ENCODE measurements at places on chromosomes 4 and X.

GRCh38 chr4:138052806-138053632 is 189.1 kb downstream of the SLC7A11 start:
- DNase-seq: no peak

- no peak for DNase-seq
These were observed 29.3 kb downstream of the BEND4 start for GRCh38 chr4:42123071-42123644.

GRCh38 chr4:96431094-96431493 is 591.2 kb downstream of the PDHA2 start:
- no peak for DNase-seq

GRCh38 chr4:2623442-2623841 is 87.0 kb downstream of the FAM193A start:
- no peak for DNase-seq

DNA sequence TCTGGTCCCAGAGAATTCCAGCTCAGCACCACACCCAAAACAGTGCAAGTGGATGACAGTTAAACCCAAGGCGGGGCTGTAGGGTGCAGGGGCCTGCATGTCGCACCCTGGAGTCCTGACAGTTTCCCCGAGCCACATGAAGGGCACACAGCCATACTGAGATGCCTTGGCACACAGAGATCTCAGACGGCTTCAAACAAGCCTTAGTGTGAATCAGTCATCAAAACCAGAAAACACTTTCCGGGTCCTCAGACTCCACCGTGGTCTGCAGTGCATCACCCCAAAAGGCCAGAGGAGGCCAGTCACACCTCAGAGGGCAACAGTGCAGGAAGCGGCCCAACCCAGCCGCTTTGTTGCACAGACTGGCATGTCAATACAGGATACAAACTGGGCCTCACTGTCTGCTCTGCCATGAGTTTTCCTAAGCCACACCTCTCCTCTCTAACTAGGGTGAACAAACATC is 64.6 kb upstream of the ENPP6 start:
- DNase-seq: no peak

DNA sequence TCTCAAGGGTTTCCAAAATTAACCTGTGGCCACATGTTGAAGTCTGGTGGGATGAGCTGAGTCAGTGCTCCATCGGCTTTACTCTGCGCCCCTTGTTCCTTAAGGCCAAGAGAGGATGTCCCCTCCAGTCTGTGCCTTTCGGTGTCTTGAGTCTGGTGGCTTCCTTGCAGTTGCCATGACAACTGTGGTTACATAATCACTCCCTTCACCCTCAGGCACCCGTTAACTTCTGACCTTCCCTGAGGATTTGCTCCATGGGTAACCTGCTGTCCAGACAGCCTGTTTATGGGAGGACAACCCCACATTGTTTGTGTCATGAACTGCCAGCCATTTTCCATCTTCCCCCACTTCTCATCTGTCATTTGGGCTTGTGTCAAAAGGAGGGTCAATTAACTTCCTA is 401.1 kb upstream of the LCORL start:
- no peak for DNase-seq

DNA sequence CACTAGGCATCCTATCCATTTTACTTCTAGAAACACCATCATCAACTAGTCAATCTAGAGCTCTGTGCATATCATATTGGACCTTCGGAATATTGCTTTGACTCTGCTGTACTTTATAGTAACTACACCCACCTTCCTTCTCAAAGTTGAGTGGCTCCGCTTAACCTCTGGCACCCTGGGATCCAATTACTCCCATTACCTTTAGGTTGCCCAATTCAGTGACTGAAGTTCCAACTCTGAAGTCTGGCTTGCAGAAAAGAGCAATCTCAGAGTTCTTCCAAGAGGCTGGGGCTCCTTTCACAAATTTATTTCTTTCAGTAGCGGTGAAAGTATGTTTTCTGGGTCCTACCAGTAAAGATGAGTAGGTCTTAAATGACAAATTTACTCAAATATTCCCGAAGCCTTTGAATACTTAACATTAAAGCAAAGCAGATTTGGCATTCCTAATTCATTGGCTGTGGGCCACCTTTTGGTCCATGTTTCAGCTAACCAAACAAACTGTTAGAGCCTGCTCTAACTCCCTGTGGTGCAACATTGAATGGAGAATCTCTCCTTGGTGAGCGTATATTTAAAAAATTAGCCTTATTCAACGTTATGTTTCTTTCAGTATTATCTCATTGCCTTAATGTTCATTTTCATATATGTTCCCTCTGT is 1215.8 kb downstream of the RAPGEF2 start:
- no peak for DNase-seq

GRCh38 chrX:87664381-87664780 is 146.8 kb downstream of the KLHL4 start:
- DNase-seq: no peak

- DNase-seq: no peak
These were observed 178.7 kb upstream of the RBPJ start for GRCh38 chr4:26141911-26142638.

- no peak for DNase-seq
These were observed 90.8 kb downstream of the NAA11 start for GRCh38 chr4:79235095-79235494.

DNA sequence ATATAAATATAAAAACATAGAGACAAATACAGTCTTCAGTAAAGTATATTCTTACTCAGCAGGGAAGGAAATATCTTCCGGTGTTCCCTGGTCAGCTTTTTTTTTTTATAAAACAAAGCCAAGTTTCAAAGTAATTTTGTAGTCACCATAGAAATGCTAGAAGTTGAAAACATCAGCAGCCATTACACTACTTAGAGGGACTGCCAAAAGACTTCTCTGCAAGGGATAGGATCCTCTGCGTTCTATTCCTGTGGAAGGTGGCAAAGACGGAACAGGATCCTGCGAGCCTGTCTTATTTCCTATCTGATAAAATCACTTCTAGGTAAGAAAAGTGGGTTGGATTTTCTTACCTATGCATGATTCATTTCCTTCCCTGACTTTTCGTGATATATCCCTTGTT is 19.4 kb downstream of the CLDN22 start:
- no peak for DNase-seq

DNA sequence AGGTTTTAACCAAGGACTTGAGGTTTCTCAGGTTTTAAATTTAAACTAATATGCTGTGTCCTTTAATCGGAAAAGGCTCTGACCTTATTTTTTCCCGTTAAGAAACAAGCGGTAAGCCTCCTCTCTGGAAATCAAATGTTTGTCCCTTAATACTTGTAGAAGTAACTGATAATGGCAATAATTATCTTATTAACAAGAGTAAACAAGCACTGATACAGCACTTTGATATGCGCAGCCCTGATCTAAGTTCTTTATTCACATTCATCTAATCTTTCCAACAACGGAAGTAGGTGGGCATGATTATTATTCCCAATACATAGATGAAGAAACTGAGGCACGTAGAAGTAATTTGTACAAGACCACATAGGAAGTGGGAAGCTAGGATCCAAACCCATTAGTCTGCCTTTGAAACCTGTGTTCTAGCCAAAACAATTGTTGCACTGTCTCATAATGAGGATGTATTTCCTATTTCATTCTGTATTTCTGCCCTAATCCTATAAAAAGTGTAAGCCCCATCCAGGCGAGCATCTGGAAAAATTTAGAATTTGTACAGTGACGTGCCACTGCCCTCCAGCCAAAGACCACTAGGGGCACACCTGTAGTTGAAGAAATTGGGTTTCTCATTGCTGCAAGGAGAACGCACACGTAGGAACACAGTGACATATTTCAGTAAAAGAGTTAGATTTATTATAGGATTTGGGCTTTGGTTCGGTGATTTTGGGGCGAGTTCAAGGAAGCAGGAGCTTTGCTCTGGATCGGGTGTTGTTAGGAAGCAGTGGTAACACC is 606 bp downstream of the CXorf58 start:
- no peak for DNase-seq

DNA sequence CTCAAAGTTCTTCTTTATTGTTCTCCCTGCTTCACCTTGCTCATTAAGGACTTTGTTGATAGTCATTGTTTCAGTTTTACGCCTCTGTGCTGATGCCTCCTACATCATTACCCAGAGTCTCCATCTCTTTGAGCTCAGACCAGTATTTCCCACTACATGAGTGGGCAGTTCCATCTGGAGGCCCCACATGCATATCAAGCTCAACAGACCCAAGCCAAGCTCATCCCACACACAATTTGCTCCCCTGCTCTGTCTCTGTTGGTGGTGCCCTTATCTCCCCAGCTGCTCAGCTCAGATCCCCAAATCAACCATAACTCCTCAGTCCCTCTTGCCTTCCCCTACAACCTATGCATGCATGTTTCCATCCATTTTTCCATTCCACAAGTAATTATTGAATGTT is 85.1 kb upstream of the EFNB1 start:
- DNase-seq: no peak

DNA sequence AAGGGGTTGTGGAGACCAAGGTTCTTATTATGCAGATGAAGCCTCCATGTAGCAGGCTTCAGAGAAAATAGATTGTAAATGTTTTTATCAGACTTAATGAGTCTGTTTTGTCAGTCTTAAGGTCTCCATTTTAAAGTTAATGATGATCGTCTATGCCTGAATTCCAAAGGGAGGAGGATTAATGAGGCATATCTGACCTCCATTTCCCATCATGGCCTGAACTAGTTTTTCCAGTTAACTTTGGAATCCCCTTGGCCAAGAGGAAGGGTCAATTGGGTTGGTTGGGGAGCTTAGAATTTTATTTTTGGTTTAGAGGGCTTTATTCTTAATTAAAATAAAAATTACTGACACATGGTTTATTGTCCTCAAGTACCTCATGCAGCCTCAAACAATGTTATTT is 6.9 kb upstream of the PARM1 start:
- no peak for DNase-seq

- no peak for DNase-seq
These were observed 1052.6 kb downstream of the ADGRL3 start for GRCh38 chr4:62252728-62253127.

- DNase-seq: no peak
These were observed 487.8 kb downstream of the BCOR start for GRCh38 chrX:39609941-39610340.

DNA sequence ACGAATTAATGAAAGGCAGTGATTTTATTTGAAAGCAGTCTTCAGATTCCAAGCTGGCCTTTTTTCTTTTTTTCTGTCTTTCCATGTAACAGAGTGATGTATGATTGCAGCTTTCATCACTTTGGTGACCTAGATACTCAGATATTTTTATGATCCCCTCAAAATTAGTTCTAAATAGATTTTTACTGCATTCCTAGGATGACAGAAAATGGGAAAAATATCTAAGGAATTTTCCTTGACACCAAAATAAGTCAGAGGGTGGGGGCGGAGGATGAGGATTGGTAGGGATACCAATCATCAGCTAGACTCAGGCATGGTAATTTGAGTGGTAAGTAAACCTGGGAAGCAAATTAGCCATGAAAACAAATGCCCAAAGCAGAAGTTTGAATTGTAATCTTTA is 11.9 kb upstream of the HMGB2 start:
- DNase-seq: no peak

DNA sequence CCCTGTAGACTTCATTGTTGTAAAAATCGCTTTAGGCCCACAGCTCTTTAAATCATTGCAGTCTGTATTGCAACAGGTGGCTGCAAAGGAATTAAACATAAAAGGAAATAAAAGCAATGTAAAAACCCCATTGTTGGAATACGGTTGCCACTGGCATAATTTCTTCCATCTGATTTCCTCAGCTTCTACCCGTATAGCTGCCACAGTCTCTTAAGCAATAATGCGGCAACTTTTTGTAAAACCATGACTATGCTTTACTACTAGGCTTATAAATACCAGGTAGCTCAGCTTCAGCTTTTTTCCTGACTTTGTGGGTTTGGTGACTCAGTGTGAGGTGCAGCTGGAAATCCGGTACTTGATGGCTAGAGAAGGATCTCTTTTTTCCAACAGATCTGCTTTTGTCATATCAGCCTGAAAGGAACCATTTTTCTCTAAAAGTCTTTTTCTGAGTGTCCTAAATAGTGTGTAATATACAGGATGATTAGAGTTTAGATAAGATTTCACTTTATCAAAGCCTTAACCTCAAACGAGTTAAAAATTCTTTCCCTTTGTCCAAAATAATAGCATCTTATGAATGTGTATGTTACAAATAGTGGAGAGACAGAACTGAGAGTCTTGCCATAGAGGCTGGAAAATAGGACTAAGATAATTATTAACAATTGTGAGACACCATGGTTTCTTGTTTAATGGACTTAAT is 268.0 kb downstream of the ADGRL3 start:
- DNase-seq: no peak

DNA sequence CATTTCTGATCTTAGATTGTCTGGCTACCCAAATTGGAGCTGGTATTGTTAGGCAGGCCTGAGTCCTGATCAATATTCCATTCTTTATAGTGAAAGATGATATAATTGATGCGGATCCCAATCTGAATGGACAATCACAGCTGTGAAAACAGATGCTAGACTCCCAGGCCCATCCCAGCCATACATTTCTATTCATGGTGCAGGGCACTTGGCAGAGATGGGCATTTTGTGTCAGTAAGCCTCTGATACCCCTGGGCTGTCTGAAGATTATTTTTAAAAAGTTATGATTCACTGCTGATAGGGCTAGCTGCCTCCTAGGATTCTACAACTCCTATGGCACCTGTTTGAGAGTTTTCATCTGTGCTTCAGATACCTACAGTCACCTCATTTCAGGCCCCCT is 61.2 kb upstream of the TSPAN7 start:
- no peak for DNase-seq

- DNase-seq: no peak
These were observed 32.0 kb upstream of the XK start for GRCh38 chrX:37653397-37654085.

GRCh38 chr4:120144634-120145033 is 78.0 kb upstream of the MAD2L1 start:
- DNase-seq: no peak

DNA sequence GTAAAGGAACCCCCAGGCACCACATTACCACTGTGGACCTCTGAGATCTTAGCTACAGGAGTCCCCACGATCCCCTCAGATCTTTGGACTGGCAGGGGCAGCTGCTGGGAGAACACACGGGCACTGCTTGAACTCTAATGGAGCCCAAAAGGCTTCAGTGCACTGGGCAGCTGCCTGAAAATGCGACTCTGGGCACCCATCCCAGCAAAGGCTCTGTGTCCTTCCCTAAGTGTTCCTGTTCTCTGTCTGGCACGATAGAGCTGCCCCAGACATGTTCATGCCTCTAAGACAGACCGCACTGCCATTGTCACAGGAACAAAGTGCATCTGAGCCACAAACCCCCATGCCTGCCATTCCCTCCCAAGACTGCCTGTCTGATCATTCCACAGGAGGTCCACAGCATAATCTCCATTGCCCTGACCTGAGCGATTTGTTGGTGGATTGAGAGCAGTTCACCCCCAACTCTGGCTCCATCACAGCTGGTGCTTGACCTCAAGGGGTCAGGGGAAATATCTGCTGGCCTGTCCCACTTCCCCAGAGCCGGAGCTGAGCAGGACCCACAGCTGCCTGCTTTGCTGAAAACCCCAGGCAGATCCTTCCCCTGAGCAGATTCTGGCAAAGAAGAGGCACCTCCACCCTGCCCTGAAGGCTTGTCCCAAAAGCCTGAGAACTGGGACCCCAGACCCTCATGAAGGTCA is 436.0 kb upstream of the INTU start:
- no peak for DNase-seq

DNA sequence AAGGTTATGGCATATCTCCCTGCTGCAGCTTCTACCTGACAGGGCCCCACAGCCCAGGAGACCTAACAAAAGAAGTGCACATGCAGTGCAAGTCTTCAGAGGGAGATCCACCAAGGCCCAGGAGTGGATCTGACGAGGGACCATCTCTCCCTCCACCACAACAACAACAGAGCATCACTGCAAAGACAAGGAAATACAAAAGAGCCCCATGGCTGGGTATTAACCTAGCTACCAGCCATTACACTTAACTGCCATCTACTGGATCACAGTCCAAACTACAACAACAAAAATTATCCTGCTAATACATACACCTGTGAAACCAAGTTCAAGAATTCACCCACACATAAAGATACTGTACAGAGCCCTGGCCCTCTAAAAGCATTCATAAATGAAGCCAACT is 280.2 kb upstream of the SLC7A11 start:
- DNase-seq: no peak

Measured in activated naive CD4-positive, alpha-beta T cell (primary cell).